ENCODE measurements at places on chromosomes 5 and 9. TPM values are rescaled to one million over a fixed set of nuclear protein-coding genes. Genes with fewer than 3 reads are reported as not detected.

FOXD4L6 gene
- not detected for total RNA-seq

KDM3B gene
- 49.0 TPM for total RNA-seq

GCNT4 gene
- 2.3 TPM for total RNA-seq

DNA sequence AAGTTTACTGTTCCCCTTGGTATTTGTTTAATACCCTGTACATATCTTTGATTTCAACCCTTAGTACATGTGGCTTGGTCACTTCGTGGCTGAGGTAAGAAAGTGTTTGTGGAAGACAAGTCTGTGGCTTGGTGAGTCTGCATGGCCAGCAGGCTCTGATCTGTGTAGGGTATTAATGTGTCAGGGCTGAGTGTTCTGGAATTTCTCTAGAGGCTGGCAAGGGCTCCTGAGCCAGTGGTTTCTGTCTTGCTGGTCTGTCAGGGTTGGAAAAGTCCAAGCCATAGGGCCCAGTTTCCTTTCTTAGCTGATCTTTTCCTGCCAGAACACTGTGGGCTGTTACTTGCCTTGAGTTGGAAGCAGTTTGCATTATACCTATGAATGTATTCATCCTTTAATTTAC is 48.0 kb upstream of the FBXL7 start:
- DNase-seq = no peak

DNA sequence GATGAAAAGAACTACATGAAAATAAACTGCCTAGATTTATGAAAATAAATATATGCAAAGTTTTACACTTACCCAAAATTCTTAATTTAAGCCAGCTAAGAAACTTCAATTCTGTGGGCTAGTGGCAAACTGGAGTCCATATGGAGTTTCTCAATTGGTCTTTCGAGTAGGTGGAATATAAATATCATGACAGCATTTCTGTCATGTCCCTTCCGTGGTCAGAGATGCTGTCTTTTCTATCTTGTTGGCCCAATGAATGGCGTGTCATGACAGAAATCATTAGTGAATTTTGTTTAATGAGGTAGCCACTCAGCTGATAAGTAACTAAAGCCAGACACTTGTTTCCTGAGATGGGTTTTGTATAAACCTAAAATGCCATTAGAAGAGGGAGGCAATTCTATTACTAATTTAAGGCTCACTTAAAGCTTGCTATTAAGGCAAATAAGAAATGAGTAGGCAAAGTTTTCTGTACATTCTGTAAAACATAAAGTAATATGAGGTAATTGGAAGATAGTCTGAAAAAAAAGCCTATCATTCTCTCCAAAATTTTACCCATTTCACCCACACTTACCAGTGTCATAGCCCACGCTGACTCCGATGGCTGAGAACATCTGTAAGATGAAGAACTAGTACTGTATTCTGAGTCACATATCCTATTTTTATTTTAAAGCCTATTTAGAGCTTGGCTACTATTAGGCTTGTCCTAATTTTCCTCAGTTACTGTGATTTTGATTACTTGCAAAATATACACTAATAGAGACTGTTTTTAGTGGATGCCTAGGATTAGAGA is 419.3 kb upstream of the MEF2C start:
- no peak for DNase-seq

GRCh38 chr5:4636378-4636777 is 503.8 kb upstream of the ADAMTS16 start:
- no peak for DNase-seq

GRCh38 chr9:123267481-123268198 is 746 bp downstream of the STRBP start:
- DNase-seq = no peak

CPLANE1 gene
- 12.9 TPM for total RNA-seq

FBP2 gene
- total RNA-seq = not detected

- DNase-seq = no peak
These were observed 189.2 kb upstream of the NR4A3 start for GRCh38 chr9:99632349-99633038.

DNA sequence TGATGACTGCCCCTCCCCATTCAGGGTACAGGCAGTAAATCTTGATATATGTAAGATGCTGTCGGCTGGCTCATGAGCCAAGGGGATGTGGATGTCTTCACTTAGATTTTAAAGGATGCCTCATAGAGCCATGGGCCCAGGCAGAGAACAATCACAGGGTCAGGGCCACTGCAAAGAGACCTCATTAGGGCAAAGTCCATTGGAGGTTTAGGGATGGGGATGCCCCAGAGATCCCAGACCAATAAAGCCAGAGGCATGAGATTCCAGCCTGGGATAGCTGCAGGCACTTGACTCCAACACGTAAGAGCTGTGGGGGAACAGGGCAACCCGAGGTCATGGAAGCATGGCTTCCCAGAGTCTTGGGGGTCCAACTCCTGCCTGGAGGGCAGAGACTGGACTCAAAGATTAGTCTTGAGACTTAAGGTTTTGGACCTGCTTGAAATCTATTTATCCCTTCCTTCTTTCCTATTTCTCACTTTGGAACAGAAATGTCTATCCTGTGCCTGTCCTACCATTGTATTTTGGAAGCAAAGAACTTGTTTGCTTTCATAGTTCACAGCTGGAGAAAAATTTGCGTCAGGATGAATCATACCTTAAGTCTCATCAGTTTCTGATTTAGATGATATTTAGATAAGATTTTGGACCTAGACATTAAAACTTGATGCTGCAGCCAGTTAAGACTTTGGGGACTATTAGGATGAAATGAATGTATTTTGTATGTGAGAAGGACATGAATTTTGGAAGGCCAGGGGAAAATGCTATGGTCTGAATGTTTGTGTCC is 101.3 kb upstream of the ADRA1B start:
- peak; percentile 41 for DNase-seq

GRCh38 chr5:177128551-177128981 is 5.0 kb upstream of the NSD1 start:
- no peak for DNase-seq

- no peak for DNase-seq
These were observed 61.3 kb upstream of the STXBP1 start for GRCh38 chr9:127550751-127551150.

TXNDC8 gene
- total RNA-seq = not detected

DNA sequence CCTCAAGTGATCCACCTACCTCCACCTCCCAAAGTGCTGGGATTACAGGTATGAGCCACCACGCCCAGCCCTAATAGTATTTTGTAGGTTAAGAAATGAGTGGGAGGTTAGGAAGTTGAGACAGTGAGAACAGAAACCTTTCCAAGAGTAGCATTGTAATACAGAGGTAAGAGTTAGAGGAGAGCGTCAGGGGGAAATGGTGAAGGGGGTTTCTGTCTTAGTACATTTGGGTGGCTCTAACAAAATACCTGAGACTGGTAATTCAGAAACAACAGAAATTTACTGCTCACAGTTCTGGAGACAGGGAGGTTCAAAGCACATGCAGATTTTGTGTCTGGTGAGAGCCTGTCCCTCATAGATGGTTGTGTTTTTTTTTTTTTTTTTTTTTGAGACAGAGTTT is 18.8 kb downstream of the SMIM3 start:
- DNase-seq = no peak

- no peak for DNase-seq
These were observed 74.1 kb downstream of the CSF2 start for GRCh38 chr5:132147663-132148062.

DNA sequence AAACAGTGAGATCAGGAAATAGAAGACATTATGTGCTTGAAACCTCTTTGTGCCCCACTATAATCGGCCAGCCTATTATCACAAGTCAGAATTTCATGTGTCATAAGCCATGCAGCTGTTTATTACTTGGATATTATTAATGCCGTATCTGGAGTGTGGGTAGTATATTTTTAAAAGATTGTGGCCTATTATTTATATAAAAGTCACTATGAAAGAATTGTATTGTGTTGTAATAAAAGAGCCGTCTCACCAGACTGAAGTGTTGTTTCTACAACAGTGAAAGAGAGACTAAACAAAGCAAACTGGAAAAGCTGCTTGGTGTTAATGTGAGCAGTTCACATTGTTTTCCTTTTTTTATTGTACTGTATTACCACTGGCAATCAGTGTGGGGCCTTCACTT is 449.1 kb downstream of the PSAT1 start:
- DNase-seq = no peak

DNA sequence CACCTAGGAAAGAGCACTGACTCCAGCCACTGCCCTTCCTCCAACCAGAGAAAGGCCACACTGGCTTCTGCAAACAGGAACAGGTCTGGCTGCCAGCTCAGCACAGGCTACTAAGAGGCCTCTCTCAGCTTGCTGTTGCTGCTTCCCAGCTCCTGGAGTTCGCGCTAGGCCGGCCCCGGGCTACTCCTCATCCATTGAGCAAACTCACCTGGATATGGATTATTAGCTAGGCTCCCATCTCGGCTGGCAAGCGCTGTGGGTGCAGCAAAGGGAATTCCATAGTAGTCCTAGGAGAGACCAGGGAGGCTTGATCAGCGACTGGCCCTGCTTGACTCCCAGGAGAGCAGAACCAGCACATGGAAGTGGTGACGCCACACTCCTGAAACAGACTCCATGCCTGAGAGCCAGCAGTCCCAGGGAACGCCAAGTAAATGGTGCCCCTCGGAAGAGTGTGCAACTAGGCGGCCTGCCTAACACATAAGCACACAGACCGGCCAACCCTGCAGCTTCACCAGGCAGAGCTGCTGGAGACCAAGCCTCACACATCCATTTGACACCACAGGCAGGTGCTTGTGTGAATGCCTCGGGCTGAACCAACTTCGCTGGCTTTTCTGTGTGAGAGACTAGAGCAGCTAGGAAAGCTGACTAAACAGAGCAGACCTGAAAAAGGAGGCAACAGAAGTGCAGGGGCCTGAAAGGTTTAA is 107.2 kb downstream of the UBE2R2 start:
- no peak for DNase-seq

DNA sequence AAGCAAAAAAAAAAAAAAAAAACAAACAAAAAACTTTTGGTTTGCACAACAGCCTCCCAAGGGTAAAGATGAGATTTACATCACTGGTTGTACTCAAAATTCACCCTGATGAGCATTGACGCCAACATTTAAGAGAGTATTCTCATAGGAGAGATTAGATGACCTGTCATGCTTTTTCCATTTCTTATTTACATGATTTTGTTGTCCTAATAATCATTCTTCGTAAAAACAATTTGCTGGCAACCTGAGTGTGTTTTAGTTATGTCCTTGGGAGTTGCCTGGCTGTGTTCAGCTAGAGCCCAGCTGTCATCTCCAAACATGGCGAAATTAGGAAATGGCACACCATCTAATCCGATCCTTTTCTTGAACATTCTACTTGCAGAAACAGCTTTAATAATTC is 186.4 kb upstream of the MRPS30 start:
- no peak for DNase-seq

GRCh38 chr9:86287013-86287412 is 4.7 kb upstream of the ISCA1 start:
- peak; percentile 4 for DNase-seq

DNA sequence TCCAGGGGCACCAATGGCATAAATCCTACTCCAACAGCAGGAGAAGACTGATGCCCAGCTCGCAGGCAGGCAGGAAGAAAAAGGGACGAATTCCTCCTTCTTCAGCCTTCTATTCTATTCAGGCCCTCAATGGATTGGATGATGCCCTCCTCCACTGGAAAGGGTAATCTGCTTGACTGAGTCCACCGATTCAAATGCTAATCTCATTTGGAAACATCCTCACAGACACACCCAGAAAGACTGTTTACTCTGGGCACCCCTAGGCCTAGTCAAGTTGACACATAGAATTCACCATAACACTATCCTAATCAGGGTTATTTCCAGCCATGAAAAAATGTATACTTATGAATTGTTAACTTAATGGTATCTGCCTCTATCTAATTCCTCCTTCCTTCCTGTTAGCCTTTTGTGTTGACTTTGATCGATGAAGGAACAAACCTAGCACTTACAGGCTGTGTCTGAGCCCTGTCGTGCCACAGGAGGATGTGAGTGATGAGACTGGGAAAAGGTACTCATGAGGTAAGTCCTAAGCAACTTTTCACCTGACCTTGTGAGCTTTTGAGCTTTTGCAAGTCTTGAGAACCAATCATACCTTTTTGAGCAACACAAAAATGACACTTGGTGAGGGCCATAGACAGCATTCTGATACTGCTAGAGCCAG is 36.5 kb downstream of the FOXD1 start:
- no peak for DNase-seq

DNA sequence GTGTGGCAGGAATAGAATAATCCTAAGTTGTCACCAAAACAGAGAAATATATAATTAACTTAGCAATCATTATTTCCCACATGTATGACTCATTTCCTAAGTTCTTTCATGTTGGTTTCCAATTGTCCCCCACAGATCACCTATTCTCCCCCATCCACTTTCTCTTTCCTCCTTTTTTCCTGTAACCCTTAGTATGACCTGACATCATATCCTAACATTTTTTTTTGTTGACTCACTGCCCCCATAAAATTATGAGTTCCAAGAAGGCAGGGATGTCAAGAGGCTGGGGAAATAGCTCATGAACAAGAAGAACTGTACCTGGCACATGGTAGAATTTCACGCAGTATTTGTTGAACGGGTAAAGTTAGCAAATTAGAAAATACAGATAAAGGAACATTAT is 186.7 kb downstream of the DCP2 start:
- DNase-seq = peak; percentile 63

DNA sequence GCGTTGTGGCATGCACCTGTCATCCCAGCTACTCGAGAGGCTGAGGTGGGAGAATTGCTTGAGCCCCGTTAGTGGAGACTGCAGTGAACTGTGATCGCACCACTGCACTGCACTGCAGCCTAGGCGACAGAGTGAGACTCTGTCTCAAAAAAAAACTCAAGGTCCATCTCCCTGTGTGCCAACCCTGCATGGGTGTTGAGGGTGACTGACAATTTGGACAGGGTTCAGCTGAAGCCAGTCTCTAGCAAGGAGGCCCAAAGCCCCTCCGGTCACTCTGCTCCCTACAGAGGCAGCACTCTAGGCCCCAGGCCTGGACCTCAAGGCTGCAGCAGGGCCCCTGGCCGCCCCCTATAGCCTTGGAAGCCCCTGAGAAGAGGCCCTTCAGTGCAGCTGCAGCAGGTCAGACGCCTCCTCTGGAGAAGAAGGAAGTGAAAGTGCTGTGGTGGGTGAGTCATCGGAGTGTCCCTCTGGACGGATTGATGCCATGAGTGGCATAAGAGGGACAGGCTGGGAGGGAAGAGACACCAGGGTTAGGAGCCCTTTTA is 39.2 kb upstream of the NEK6 start:
- no peak for DNase-seq

TRIM52 gene
- 2.6 TPM for total RNA-seq

GRCh38 chr9:81570083-81570482 is 119.3 kb downstream of the TLE1 start:
- no peak for DNase-seq

CORO2A gene
- total RNA-seq = 39.3 TPM
